ENCODE measurements at places on chromosomes 16 and 17.

- no peak for DNase-seq
Observed at GRCh38 chr16:88472069-88472468, 19.0 kb downstream of the ZFPM1 start.

DNA sequence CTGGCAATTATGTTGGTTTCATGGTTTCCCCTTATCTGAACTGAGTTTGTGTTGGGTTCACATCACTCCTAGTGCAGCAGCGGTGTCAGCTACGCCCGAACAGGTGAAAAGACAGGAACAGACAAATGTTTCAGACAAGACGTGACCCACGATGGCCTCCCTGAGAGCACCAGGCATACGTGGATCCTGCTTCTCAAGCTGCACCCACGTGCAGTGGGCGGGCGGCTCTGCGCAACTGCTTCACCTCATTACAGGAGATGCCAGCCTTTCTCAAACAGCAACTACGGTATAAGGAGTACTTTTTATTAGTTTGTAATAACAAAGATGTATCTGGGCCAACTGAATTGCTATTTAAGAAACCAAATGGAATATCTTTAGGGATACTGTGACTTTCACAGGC is 32.8 kb upstream of the SLC38A8 start:
- no peak for DNase-seq

DNA sequence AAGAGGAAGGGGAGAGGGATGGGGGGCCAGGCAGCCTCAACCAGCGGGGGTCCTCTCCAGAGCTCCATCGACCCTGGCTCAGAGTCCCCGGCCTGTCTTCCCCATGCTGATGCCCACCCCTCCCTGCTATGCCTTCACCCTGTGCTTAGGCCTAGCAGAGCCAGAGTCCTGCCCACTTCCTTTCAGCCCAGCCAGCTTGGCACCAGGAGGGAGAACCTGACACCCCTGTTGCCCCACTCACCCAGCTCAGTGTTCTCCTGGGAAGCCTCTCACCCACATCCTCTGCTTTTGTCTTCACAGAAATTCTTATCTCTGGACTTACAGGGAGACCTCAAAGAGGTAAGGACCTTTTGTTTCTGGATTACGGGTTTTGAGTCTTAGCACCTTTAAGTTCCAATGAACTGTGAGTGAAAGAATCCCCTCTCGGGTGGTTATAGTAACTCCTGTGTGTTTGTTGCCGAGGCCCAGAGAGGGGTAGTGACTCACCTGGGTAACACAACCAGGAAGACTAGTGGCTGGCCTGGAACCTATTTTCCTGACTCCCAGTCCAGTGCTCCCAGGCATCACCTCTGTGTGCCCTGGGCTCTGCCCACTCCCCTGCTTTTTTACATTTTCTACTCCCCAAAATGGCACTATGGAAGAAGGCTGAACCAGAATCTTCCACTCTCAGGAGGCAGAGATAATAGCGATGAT is 53.3 kb downstream of the CES1 start:
- no peak for DNase-seq

DNA sequence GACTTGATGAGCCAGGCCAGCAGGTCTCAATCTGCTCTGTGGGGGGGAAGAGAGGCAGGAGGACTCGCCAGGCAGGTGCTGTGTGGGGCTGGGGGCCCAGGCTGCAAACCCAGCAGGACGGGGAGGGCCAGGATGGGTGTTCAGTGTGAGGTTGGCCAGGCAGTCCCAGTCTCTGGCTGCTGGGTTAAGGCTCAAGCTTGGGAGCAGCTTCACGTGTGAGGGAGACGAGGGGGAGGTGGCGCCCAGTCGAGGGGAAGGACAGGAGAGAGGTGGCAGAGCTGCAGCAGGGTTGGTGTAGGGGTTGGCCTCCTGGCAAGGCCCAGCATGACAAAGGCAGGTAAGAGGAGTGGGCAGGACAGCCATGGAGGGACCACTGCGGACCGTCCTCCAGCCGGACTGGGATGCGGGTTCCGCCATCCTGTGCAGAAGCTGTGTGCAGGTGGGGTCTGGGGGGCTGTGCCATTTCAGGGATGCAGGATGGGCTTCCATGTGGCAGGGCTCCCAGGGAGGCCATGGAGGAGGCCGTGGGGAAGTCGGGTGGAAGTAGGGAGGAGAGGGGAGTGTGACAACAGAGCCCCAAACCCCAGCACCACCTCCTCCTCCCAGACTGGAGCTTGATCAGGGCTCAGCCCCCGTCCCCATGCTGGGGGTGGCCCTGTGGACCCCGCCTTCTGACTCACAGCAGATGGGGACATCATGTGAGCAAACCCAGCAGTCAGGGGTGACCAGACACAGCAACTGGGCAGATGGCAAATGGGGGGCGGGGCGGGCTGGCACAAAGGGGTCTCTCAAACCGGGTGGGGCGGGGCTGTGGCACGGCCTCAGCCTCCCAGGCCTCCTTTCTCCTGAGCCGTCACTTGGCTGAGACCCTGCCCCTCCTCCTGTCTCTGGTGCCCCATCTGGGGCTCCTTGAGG is 2.8 kb downstream of the ADGRG1 start:
- DNase-seq = peak; percentile 58

GRCh38 chr17:75476271-75476671 is 19.8 kb downstream of the TMEM94 start:
- peak; percentile 67 for DNase-seq

DNA sequence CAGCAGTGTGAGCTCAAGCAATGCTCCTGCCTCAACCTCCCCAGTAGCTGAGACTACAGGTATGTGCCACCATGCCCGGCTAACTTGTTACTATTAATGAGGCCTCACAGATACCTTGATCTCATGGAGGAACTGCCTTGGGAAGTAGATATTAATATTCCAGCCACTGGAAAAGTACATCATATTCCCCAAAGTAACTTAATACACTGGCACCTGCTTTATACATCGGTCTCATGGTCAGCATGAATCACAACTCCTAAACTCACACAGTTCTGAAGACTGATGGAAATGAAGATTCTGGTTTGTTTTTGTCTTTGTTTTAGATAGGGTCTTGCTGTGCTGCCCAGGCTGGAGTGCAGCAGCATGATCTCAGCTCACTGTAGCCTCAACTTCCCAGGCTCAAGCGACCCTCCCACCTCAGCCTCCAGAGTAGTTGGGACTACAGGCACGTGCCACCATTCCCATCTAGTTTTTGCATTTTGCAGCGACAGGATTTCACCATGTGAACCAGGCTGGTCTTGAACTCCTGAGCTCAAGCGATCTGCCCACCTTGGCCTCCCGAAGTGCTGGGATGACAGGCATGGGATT is 28.2 kb downstream of the ADCY9 start:
- no peak for DNase-seq

GRCh38 chr16:74113545-74113944 is 183.1 kb upstream of the PSMD7 start:
- no peak for DNase-seq

- DNase-seq = peak; percentile 74
Observed at GRCh38 chr16:82263521-82264143, 93.6 kb upstream of the MPHOSPH6 start.

DNA sequence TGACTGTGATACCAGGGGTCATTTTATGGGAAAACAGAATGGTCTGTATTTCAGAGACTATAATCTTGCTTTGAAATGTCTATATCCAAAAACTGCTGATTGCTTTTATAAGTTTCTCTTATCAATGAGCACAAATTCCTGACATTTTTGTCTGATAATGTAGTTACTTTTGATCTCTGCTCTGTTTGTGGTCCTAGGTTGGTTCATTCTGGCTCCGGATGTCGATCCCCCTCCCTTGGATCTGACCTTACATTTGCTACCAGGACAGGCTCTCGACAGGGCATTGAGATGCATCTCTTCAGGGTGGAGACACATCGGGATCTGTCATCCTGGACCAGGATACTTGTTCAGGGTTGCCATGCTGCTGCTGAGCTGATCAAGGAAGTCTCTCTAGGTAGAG is 27.3 kb upstream of the VPS4A start:
- no peak for DNase-seq

DNA sequence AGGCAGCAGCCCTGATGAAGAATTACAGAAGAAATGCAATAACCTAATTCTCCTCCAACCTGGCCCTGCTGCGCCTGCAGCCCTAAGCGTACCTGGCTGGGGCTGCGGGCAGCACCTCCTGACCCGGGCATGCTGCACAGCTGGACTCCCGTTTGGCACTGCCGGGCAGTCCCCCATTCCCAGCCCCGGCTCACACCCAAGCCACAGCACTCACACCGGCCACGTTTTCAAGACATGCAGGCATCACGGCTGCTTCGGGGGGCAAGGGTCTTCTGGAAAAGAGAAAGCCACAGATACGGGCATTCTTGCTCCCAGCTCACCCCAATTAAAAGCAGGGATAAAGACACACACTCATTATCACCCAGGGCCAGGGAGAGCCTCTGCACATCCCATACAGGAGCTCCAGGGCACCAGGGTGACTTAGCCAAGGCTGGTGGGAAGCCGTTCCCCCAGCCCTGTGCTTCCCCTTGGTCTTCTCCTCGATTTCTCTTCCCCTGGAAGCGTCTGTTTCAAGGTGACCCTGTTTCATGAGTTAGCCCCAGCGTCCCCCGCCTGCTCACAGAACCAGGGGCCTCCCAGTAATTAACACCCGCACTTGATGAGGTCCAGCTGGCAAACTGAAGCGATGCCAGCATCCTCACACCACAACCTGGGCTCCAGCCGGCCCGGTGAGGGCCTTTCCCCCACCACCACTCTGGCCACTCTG is 216.7 kb downstream of the C16orf78 start:
- DNase-seq = no peak
